Left lobe of liver (tissue), 2 donors: ENCODE measurements at places on chromosomes 5 and 9. TPM values are rescaled to one million over a fixed set of nuclear protein-coding genes. Genes with fewer than 3 reads are reported as not detected.

INSL4 gene
- not detected for total RNA-seq

FKTN gene
- 5.1 TPM for total RNA-seq

PCDHGC4 gene
- total RNA-seq = 0.65 TPM

DENND4C gene
- 17.1 TPM for total RNA-seq

LHX6 gene
- 0.20 TPM for total RNA-seq

FRMPD1 gene
- total RNA-seq = 0.88 TPM

UGCG gene
- total RNA-seq = 9.5 TPM

PDZD2 gene
- 0.63 TPM for total RNA-seq

MEGF9 gene
- 26.4 TPM for total RNA-seq

PLCXD3 gene
- 1.2 TPM for total RNA-seq

IL9 gene
- total RNA-seq = not detected

PCDHGA4 gene
- 0.53 TPM for total RNA-seq

GABRA1 gene
- total RNA-seq = not detected

FIBCD1 gene
- not detected for total RNA-seq

TBC1D13 gene
- total RNA-seq = 14.1 TPM

TEX48 gene
- not detected for total RNA-seq

DNA sequence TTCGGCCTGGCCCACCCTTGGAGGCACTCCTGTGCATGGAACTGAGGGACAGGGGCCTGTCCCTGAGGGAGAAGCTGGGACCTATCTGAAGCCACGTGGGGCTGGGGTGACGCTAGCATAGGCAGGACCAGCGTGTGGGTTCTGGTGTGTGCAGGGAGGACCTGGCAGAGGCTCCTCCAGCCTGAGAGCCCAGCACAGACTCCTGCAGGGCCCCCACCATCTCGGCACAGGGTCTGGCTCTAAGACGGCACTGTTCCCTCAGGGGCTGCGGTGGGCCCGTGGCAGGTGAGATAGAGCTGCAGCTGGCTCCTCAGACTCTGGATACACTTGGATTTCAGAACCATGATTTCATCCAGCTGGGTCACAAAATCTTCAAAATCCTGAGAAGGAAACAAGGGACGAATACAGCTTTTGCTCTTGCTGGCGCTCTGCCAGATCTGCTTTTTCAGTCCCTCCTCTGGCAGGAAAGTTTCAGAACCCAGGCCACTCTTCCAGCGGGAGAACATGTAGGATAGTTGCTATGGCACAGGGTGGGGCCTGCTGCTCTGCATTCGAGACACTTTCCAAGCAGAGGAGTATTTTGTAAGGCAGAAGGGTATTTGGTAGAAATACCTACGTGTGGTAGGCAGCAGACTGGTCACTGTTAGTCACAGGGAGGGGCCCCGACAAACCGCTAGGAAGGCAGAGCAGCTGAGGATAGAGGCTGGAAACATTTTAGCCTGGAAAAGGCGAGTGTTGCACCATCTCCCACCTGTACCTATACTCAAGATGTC, 74.7 kb downstream of the KIF24 start:
- DNase-seq = no peak

DNA sequence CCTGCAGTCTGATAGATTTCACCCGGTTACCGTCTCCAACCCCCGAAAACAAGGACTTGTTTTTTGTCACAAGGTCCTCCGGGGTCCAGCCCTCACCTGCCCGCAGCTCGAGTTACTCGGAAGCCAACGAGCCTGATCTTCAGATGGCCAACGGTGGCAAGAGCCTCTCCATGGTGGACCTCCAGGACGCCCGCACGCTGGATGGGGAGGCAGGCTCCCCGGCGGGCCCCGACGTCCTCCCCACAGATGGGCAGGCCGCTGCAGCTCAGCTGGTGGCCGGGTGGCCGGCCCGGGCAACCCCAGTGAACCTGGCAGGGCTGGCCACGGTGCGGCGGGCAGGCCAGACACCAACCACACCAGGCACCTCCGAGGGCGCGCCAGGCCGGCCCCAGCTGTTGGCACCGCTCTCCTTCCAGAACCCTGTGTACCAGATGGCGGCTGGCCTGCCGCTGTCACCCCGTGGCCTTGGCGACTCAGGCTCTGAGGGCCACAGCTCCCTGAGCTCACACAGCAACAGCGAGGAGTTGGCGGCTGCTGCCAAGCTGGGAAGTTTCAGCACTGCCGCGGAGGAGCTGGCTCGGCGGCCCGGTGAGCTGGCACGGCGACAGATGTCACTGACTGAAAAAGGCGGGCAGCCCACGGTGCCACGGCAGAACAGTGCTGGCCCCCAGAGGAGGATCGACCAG, 121.3 kb downstream of the DAB2IP start:
- DNase-seq = peak; percentile 97

GRCh38 chr9:23850690-23851629, 24.9 kb upstream of the ELAVL2 start:
- DNase-seq = no peak

GRCh38 chr5:31064215-31064614, 129.3 kb upstream of the CDH6 start:
- no peak for DNase-seq

- DNase-seq = no peak
These were observed 32.8 kb upstream of the EBF1 start for GRCh38 chr5:159132429-159133040.

DNA sequence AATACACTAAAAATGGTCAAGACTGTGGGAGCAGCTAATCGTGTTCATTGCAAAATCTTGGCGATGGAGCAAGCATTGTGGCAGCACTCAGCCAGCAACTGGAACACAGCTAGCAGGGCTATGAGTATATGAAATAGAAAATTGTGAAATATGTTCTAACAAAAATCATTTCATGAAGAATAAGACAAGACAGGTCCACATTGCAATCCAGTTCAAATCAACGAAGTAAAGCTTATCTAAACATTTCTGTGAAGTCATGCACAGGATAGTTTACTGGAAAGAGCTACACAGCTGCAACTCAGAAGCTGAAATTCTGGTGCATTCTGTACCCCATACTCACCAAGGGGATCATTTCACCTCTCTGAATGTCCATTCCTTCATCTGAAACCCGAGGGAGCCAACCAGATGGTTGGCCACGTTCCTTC, 5.3 kb upstream of the NFIL3 start:
- DNase-seq = no peak

GRCh38 chr9:120730654-120731514, 16.6 kb upstream of the MEGF9 start:
- peak; percentile 90 for DNase-seq

DNA sequence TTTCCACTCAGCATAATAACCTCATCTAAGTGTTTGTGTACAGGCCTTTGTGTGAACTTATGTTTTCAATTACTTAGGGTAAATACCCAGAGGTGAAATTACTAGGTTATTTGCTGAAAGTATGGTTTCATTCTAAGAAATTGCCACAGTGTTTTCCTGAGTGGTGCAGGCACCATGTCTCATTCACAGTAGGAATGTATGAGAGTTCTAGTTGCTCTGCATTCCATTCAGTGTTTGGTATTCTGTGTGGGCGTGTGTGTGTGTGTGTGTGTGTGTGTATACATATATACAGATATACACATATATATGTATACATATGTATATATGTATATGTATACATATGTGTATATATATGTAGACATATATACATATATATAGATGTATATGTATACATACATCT, 8.8 kb upstream of the SVEP1 start:
- no peak for DNase-seq

DNA sequence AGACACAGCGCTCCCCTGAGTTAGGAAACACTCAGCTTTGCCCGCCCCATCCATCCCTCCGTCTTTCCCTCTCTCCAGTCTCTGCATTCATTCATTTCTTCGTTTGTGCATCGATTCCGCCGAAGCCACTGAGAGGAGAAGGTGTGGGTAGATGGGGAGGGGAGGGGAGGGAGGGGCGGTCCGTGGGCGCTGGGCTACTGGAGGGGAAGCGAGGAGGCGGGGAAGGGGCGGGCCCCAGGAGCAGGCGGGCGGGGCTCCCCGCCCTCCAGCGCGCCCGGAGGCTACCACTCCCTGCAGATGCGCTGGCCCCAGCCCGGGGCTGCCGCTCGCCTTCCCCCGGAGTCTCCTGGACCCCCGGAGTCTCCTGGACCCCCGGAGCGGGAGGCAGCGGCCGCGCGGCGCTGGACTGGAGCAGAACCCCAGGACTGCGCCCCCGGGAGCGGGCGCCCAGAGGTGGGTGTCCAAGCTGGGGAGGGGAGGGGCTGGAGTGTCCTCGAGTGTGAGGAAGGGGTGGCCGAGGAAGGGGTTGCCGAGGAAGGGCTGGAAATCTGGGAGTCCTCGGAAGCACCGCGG, 159.5 kb downstream of the C9orf152 start:
- DNase-seq = peak; percentile 59

GRCh38 chr5:92543201-92543600, 1037.8 kb downstream of the NR2F1-AS1 start:
- DNase-seq = no peak

DNA sequence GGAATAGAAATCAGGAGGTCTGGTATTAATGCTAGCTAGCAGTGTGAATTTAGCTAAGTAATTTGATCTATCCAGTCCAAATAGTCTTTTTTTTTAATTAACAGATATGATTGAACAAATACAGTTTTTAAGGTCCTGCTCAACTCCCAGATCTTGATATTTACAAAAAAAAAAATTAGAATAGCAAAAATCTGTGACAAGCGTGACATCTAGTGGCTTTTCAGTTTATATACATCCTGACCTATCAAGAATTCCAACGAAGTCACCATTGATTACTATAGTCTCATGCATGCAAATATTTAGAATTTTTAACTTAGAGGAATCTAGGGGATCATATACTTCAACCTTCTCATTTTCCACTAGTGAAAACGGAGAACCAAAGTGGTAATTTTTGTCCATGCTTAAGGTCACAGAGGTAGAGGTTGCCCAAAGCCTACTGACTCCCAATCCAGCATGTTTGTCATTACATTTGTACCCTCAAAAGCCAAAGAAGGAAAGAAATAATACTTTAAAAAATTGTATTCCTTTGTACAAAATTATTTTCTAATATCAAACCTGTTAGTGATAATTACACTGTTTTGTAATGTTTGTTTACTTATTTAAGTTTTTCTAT, 17.6 kb upstream of the TARS1 start:
- no peak for DNase-seq

- DNase-seq = no peak
These were observed 39.5 kb upstream of the GLRX start for GRCh38 chr5:95861864-95862561.

DNA sequence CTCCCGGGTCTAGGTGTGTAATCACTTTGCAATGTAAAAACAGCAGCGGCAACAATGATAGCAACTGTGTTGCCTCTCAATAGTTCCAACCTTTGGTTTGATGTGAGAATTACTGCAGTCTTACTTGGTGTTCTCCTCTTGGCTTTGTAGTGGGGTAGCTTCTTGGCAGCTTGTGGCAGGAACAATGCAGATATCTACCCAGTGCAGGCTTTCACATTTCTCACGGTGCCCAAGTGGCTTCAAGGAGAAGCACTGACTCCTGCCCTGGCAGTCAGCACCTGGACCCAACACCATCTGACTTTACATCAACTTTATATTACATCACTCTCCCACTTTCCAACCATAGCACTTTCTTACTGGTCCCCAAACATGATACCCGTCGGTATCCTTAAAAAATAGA, 28.4 kb upstream of the TIFAB start:
- DNase-seq = no peak

DNA sequence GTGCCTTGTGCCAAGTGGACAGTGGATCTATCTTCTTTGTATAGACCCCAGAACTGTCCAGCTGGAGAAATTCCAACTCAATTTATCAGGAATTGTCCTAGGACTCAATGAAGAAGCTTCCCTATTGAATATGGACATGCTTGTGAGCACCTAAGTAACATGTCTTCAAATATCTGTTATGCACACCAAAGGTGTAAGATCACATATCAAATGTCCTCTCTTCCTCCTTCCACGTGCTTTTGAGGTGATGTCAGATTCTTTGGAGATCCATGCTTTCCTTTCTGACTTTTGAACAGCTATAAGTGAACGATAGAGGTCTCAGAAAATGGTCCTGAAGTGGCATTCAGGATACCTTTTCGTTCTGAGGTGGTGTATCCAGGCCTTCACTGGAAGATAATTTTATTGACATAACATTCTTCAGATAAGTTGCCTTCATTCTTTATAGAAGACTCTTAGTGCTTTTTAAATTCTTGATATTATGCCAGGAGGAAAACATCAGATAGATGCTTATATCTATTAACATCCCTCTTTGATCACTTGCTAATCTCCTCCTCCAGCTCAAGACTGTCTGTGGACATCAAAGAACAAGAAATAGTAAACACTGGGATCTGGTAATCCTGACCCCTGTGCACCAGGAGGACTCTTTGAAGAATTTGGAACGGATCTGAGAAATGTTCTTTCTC, 246.4 kb downstream of the SMARCA2 start:
- DNase-seq = no peak

- no peak for DNase-seq
These were observed 132.1 kb upstream of the RUSC2 start for GRCh38 chr9:35357826-35358225.

- no peak for DNase-seq
These were observed 34.2 kb upstream of the MSH3 start for GRCh38 chr5:80620211-80620610.

- DNase-seq = no peak
These were observed 92.5 kb downstream of the IRX2 start for GRCh38 chr5:2658881-2659470.

DNA sequence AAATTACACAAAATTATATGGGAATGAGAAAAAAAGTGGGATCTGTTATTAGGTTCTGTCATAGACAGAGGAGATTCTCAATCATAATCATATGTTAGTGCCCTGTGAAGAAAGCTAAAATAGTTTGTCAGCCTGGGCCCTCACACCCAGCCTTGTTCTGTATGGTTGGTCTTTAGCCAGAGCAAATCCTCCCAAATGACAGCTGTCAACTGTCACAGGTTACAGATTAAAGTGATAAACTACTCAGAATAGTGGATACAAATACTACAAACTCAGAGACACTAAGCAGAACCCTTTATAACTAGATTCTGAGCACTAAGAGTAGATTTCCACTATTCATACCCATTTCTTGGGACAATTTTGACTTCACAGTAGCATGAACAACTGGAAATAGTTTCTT, 405.0 kb upstream of the MEF2C start:
- DNase-seq = no peak

GRCh38 chr5:7329141-7329540, 66.8 kb upstream of the ADCY2 start:
- no peak for DNase-seq
